ENCODE measurements at places on chromosomes 3 and 15.

GRCh38 chr3:15159501-15160136 is 46.4 kb upstream of the CAPN7 start:
- DNase-seq: no peak

- DNase-seq: peak; percentile 28
Measured at GRCh38 chr3:127779747-127780146, 42.6 kb downstream of the MGLL start.

- no peak for DNase-seq
Measured at GRCh38 chr15:32838820-32839219, 121.0 kb downstream of the GREM1 start.

GRCh38 chr3:24359102-24359501 is 135.5 kb downstream of the THRB start:
- DNase-seq: no peak

GRCh38 chr15:50163719-50164410 is 18.1 kb upstream of the SLC27A2 start:
- DNase-seq: peak; percentile 43

DNA sequence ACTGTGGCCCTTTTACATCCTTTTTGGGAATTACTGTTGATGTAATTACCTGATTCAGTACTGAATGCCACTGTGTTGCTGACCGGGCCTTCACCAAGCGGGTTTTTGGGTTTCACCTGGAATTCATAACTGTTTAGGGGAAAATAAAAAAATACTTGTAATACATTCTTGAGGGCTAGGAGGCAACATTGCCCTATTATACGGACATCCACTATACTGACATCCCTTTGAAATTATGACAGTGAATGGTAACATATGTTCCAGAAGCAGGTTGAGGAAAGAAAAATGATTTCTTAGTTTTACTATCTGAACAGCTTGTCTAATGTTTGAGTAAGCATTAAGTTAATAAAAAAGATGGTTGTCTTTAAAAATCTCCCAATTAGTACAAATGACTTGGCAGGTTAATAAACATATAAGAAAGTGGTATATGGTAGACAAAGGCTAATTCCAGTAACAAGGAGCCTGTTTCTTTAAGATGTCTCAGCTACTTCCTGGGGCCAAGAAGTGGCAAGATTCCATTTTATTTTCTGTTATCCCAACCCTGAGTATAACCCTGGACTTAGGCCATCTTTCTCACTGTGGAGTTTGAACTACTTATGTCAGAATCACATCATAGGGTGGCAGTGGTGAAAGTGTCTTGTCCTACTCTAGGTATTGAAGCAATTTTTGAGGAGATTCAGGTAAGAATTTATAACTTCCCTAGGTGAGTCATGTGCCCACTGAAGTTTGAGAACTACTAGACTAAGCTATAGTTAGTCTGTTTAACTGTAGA is 45.5 kb downstream of the TFG start:
- no peak for DNase-seq

DNA sequence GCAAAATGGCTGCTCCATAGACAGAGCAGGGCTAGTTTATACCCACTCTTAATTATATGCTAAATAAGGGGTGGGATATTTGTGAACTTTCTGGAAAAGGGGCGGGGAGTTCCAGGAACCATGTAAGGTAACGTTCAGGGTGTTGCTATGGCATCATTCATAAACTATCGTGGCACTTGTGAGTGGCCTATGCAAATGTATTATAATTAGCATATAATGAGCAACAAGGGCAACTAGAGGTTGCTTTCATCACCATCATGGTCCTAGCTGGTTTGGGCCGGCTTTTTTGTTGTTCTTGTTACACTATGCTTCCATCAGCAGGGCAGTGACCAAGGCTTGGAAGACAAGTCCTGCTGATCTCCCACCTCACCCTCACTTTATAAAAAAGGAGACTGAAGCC is 43.2 kb upstream of the FGD5 start:
- DNase-seq: no peak

DNA sequence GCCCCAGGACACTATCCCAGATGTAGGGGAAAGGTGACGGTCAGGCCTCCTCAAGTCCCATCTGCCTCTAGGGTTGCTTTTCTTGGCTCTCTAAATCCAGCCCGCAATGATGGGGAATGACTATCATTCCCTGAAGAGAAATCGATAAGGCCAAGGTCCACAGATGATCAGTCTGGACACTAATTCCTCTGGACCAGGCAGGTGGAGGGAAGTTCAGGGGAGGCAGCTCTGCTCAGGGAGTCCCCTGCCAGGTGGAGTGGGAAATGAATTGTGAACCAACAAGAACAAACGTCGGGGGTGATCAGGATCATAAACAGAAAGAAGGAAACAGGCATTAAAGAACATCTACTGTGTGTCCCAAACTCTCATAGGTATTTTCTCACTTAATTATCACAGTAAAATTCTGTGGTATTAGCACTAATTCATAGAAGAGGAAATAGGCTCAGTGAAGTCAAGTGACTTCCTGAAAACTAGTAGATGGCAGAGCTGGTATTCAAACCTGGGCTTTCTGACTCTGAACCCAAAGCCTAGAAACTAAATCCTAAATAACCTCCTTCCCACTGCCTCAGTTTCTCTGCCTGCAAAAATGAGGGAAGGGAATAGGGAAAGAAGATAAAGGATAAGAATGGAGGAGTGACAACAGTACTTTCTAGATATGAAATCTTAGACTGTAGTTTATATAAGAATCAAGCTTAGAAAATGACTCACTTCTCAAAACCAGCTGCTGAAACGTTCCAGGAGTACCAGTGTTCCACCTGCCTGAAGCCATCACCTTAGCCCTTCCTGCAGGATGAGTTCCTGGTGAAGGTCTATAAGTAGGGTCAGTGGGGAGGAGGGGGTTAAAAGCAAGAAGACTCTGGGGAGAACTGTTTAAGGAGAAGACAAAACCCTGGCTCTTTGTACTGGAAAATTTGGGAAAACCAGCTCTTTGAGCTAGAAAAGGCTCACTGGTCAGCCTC is 7.5 kb downstream of the BMF start:
- DNase-seq: no peak

- no peak for DNase-seq
Measured at GRCh38 chr15:38226608-38227266, 25.9 kb upstream of the SPRED1 start.

DNA sequence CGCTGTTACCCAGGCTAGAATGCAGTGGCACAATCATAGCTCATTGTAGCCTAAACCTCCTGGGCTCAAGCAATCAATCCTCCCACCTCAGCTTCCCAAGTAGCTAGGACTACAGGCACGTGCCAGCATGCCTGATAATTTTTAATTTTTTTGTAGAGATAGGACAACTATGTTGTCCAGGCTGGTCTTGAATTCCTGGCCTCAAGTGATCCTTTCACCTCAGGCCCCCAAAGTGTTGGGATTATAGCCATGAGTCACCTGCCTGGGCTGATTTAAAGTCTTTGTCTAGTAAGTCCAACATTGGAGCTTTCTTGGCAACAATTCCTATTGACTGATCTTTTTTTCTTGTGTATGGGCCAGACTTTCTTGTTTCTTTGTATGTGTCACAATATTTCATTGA is 28.1 kb downstream of the SPINK8 start:
- DNase-seq: no peak

- DNase-seq: no peak
Measured at GRCh38 chr15:40420793-40421192, 15.2 kb downstream of the IVD start.

GRCh38 chr3:4006288-4006687 is 207.1 kb downstream of the LRRN1 start:
- DNase-seq: no peak

GRCh38 chr15:40142428-40142827 is 18.4 kb upstream of the BUB1B start:
- DNase-seq: no peak

GRCh38 chr3:193544289-193544688 is 10.4 kb downstream of the ATP13A4 start:
- DNase-seq: no peak

DNA sequence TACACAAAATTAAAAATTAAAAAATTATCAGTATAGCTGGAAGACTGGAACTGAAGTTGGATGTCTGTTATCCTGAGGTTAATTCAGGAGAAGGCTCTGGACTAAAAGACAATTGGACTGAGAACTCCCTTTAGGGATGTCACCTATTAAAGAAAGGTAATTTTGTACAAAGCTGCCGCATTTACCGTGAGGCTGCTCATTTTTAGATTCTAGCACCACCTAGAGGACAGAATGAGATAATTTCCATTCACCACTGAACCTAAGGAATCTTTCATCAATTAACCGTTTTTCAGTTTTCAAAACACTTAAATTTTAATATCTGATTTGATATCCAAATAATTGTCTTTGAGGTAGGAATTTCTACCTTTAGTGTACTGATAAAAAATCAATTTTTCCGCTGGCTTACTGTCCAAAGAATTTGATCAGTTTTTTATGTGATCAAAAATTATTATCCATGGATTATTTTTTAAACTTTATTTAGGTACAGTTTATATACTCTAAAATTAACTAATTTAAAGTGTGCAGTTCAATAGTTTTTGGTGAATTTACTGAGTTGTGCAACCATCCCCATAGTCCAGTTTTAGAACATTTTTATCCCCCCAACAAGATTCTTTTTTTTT is 106.7 kb upstream of the TNIK start:
- peak; percentile 60 for DNase-seq

GRCh38 chr15:61835496-61836106 is 224.6 kb downstream of the VPS13C start:
- DNase-seq: peak; percentile 83

GRCh38 chr3:54434756-54435155 is 312.4 kb downstream of the CACNA2D3 start:
- DNase-seq: no peak

- DNase-seq: no peak
Measured at GRCh38 chr3:46429671-46430070, 22.6 kb downstream of the CCRL2 start.

DNA sequence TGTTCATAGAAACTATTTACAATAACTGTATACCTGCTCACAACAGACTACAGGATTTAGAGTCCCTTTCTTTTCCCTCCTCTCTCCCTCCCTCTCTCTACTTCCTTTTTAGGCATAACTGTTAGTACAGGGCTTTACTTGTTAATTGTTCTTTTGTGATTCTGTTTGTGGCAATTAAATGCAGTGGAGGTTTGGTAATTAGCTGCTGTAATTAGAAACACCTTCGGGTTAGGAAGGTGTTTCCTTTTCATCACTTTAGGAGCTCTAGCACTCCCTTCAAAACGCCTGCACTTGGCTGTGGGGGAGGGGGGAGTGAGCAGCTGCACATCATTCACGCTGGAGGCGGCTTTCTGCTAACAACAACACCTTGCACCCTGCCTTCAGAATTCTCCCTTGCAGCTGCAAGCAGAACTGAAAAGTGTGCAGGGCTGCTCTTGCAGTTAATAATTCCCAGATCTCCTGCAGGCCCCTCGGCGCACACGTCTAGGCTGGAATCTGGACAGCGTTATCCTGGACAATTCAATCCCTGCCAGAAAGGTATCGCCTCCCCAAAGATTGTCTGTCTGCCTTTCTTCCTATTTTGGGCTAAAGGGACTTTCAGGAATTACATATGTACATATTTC is 242.6 kb upstream of the RGMA start:
- DNase-seq: no peak

- no peak for DNase-seq
Measured at GRCh38 chr15:48978638-48979037, 14.9 kb upstream of the SHC4 start.

DNA sequence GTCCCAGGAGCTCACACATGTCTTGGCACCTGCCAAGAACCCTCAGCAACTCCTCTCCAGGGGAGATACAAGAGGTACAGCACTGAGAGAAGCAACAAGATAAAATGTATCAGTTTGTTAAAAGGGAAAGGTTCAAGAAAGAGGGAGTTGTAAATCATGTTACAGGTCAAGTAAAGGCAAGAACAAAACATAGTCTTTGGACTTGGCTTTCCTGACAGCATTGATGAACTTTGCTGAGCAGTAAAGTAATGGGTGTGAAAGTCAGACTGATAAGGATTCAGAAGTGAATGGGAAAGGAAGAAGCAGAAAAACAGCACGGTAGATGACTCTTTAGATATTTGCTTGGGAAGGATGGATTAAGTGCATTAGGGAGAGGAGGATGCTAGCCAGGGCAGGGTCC is 27.1 kb downstream of the MBNL1 start:
- DNase-seq: no peak

- DNase-seq: peak; percentile 9
Measured at GRCh38 chr3:147119989-147120388, 286.4 kb downstream of the ZIC4 start.

GRCh38 chr3:124611520-124611919 is 118.7 kb upstream of the UMPS start:
- DNase-seq: no peak

GRCh38 chr3:101158374-101158773 is 162.0 kb downstream of the IMPG2 start:
- no peak for DNase-seq

- no peak for DNase-seq
Measured at GRCh38 chr15:51200792-51201191, 106.1 kb upstream of the TNFAIP8L3 start.

GRCh38 chr3:16467393-16467792 is 46.1 kb downstream of the RFTN1 start:
- no peak for DNase-seq
